Effector CD8-positive, alpha-beta T cell (primary cell): ENCODE measurements at places on chromosomes 6 and 20.

GRCh38 chr20:59352541-59352940 lies 52.1 kb downstream of the EDN3 start:
- DNase-seq: no peak

DNA sequence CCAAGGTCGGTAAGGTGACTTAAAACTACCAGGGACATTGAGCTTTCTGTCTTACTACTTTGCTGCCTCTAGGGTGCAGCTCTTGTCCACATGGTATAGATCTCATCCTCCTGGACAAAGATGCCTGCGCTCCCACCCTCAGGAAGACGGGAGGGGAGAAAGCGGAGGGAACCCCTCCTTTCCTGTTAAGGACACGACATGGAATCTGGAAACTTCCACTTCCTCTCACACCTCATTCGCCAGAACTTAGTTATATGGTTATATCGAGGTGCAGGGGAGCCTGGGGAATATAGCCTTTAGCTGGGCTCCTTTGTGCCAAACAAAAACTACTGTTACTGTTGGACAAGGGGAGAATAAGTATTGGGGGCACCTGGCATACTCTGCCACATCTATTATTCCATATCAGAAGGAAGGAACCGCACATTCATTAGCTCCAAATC lies 224.3 kb upstream of the TSHZ2 start:
- DNase-seq: no peak

GRCh38 chr6:162721404-162721687 lies 6.2 kb downstream of the PRKN start:
- no peak for DNase-seq

DNA sequence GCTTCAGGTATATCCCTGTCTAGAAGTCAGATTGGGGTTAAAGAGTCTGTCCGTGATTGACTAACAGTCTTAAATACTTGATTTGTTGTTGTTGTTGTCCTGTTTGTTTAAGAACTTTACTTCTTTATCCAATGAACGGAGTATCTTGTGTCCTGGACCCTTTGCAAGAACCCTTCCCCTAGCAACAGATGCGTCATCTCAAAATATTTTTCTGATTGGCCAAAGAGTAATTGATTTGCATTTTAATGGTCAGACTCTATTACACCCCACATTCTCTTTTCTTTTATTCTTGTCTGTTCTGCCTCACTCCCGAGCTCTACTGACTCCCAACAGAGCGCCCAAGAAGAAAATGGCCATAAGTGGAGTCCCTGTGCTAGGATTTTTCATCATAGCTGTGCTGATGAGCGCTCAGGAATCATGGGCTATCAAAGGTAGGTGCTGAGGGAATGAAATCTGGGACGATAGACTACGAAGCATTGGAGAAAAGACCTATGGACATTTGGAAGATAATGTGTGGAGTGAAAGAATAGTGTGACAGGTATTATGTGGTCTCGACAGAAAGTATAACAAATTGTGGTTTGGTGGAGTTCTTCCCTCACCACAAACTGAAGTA lies at the start of gene HLA-DRA:
Gene HLA-DRA, plus strand, starts transcription at position 286 of the 613 bp plus-strand sequence. Its CDS starts 64 bp downstream, at position 350.
- no peak for DNase-seq
